Activated naive CD4-positive, alpha-beta T cell treated with anti-CD3 and anti-CD28 coated beads for 36 hours (primary cell): ENCODE measurements at places on chromosomes 2 and 18. TPM values are rescaled to one million over a fixed set of nuclear protein-coding genes. Genes with fewer than 3 reads are reported as not detected.

DNA sequence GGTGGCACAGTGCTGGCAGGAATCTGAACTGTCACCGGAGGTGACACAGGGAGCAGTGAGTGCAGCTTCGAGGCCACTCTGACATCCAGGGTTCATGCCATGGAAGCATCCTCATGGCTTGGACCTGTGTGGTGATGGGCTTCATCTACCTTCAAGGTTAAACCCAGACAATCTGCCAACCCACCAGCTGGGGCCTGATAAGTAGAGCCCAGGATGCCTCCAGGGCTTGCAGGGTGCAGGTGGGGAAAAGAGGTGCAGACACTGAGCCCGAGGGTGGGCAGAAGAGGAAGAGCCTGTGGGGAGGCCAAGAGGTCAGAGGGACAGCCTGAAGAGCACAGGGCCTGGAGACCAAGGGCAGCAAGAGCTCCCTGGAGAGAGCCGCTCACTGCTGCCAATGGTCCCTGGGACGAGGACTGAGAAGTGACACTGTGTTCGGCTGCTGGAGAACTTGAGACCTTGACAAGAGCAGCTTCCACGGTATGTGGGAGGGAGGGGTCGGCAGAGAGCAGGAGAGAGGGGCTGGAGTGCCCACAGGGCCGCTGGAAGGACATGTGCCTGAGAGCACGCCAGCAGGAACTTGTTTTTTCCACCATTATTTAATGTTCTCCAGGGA lies 8.1 kb upstream of the HES6 start:
- DNase-seq, result no peak
- peaks cover 21% of the 10 kb centered on the region for H3K36me3 ChIP-seq
- no peaks in the 10 kb centered on the region for H3K27me3 ChIP-seq

- no peaks in the 10 kb centered on the region for H3K4me1 ChIP-seq
- no peaks in the 10 kb centered on the region for H3K36me3 ChIP-seq
- no peak overlapping the region for H3K27ac ChIP-seq
- DNase-seq, result no peak
- no peak overlapping the region for H3K4me3 ChIP-seq
Observed at GRCh38 chr2:162370931-162371330, 27.0 kb downstream of the GCA start.

GRCh38 chr2:102251849-102252203 lies 59.5 kb upstream of the IL1RL1 start:
- H3K4me1 ChIP-seq, result peaks cover 43% of the 10 kb centered on the region
- peaks cover 3% of the 10 kb centered on the region for H3K27me3 ChIP-seq
- no peak for DNase-seq
- no peak overlapping the region for H3K27ac ChIP-seq
- H3K36me3 ChIP-seq, result no peaks in the 10 kb centered on the region
- no peak overlapping the region for H3K4me3 ChIP-seq

GRCh38 chr2:65700004-65700651 lies 267.7 kb upstream of the SPRED2 start:
- no peak overlapping the region for H3K27ac ChIP-seq
- H3K4me1 ChIP-seq, result no peaks in the 10 kb centered on the region
- no peak overlapping the region for H3K4me3 ChIP-seq
- peaks cover 13% of the 10 kb centered on the region for H3K27me3 ChIP-seq

GRCh38 chr2:190380962-190381412 lies 27.2 kb upstream of the MFSD6 start:
- no peaks in the 10 kb centered on the region for H3K27me3 ChIP-seq
- H3K27ac ChIP-seq, result no peak overlapping the region
- H3K4me3 ChIP-seq, result no peak overlapping the region
- no peak for DNase-seq

DNA sequence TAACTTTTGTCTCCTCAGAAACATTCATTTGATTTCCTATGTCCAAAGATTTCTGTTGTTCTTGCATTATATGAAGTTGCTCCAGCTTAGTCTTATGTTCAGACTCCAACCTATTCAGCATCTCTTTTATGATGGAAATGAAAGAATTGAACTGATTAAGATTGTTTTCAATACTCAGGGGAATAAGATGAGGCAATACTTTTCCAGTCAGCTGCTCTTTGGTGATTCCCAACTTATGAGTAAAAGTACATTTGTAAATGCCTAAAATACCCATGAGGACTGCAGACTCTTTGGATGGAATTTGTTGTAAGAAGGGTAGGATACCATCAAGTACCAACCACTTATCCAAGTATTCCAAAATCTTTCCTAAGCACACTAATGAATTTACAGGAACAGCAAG lies 39.8 kb downstream of the TRAK2 start:
- no peaks in the 10 kb centered on the region for H3K27me3 ChIP-seq
- H3K4me1 ChIP-seq, result peaks cover 19% of the 10 kb centered on the region
- no peak overlapping the region for H3K4me3 ChIP-seq
- H3K27ac ChIP-seq, result no peak overlapping the region

DNA sequence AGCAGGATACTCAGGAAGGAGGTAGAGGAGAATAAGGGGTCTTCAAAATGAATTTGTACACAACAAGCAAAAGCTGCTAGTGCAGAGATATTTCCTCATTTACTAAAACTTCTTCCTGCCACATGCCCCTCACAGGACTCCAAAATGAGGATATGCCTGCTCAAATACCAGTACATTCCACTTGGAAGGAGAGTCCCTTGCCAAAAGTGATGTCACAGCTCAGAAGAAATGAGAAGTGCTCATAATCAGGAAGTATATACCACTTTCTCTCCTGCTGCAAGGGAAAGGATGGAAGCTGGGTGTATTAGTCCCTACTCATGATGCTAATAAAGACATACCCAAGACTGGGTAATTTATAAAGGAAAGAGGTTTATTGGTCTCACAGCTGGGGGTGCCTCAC lies 87.7 kb upstream of the FSHR start:
- H3K27ac ChIP-seq, result no peak overlapping the region
- no peak overlapping the region for H3K4me3 ChIP-seq
- no peak for DNase-seq
- no peaks in the 10 kb centered on the region for H3K27me3 ChIP-seq
- no peaks in the 10 kb centered on the region for H3K4me1 ChIP-seq
- no peaks in the 10 kb centered on the region for H3K36me3 ChIP-seq

DNA sequence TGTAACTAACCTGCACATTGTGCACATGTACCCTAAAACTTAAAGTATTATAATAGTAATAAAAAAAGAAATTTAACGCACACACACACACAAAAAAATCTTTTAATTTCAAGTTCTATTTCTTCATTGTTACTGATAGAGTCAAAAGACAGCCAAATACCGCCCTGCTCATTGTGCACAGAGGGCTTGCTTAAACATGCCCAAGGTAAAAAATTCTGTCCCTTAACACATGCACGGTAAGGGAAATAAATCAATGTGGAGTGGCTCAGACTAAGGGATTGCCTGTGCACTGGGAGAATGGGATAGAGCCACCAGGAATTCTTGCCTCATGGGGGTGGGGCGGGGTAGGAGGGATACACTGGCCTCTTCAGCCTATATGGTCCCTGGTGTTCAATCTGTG lies 468.0 kb downstream of the NUP35 start:
- peaks cover 1% of the 10 kb centered on the region for H3K36me3 ChIP-seq
- no peaks in the 10 kb centered on the region for H3K4me1 ChIP-seq
- no peak for DNase-seq
- H3K27me3 ChIP-seq, result no peaks in the 10 kb centered on the region
- H3K27ac ChIP-seq, result no peak overlapping the region

RGPD8 gene
- total RNA-seq, result 12.5 TPM

ASXL3 gene
- total RNA-seq, result not detected

UPP2 gene
- not detected for total RNA-seq

MALL gene
- 0.17 TPM for total RNA-seq

RGPD6 gene
- total RNA-seq, result 10.4 TPM
